ENCODE measurements at places on chromosomes 2 and 18.

GRCh38 chr2:6470518-6470917 lies 395.2 kb downstream of the CMPK2 start:
- no peak for DNase-seq

DNA sequence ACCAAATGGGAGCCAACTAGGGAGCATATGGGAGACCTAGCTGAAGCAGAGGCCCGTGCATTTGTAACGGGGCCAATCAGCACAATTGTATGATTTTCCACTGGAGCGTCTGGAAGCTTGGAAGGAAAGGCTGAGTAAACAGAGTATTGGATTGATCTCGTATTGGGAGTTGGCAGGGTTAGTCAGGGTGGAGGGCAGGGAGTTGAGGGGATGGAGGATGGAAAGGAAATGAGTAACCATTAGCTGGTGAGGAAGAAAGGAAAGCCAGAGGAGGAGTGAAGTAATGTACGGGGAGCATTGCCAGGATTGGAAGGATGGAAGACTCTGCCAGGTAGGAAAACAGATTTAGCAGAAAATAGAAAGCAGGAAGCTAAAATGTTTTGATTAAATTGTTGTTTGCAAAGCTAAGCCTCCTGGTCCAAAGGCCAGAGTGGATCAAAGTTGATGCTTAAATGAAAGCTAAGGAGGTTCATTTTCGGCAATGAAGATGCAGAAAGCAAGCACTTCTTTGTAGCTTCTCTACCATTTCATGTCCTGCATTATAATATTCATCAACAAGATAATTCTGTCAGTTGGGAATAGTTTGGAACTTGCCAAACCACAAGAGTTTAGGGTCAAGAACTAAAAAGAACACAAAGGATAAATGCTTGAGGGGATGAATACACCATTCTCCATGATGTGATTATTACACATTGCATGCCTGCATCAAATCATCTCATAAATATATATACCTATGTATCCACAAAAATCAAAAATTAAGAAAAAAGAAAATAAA lies 75.6 kb upstream of the TTN start:
- DNase-seq: no peak

DNA sequence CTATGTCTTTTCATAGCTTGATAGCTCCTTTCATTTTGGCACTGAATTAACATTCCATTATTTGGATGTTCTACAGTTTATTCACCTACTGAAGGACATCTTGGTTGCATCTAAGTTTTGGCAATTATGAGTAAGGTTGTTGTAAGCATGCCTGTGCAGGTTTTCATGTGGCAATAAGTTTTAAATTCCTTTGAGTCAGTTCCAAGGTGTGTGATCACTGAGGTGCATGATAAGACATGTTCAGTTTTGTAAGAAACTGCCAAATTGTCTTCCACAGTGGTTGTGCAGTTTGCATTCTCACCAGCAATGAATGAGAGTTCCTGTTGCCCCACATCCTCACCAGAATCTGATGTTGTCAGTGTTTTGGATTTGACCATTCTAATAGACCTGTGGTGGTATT lies 24.2 kb downstream of the XDH start:
- DNase-seq: no peak

GRCh38 chr2:113126845-113127645 lies at the start of gene IL1RN:
IL1RN (plus strand) TSS chr2:113127598; CDS start chr2:113127625, 27 bp downstream.
- DNase-seq: no peak

DNA sequence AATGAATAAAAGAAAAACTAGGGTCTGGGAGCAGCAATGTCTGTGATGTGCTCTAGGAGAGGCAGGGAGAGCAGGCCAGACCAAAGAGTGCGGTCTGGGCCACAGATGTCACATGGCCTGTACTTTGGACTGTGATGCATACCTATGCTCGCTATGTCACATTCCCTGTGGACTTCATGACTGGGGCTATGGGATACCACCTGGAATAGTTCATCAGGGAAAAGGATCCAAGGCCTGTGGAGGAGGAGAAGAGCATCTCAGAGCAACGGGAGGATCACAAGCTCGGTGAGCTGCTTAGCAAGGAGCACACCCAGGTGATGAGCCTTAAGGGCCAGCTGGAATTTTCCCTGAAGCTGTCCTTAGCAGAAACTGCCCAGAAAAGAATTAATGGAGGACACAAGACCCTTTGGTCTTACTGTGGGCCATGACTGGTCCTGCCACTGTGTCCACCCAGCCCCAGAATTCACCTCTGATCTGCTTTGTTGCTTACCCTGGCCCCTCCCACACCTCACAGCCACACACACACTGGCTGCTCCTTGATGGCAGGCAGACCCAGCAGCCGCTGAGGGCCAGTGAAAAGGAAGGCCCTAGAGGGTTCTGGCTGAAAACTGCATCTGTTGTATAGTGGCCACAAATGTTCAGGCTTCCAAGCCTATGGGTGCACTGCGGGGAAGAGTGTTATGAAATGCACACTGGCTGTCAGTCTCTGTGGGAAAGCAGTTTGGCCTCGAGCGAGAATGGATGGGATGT lies 25.3 kb upstream of the GCC2 start:
- no peak for DNase-seq

GRCh38 chr2:238095143-238095542 lies 5.0 kb upstream of the ESPNL start:
- DNase-seq: no peak

- no peak for DNase-seq
Measured at GRCh38 chr2:74767618-74768017, 66.3 kb upstream of the HK2 start.

DNA sequence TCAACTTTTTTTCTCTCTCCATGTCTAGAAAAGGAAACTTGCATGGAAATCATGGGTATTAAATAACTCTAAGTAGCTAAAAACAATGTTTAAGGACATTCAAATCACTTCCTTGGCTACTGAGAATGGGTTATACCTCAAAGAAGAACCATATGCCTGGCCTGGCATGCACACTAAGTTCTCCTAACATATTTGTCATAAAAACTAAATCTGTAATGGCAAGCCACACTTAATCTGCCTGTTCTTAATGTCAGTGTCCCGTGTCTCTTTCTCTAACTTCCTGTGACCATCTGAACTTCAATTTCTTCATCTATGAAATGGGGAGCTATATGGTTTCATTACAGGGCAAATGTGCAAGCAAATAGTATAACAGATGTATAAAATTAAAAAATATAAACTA lies 11.1 kb downstream of the PDE1A start:
- no peak for DNase-seq

- no peak for DNase-seq
Measured at GRCh38 chr2:108983061-108983460, 6.0 kb downstream of the EDAR start.

DNA sequence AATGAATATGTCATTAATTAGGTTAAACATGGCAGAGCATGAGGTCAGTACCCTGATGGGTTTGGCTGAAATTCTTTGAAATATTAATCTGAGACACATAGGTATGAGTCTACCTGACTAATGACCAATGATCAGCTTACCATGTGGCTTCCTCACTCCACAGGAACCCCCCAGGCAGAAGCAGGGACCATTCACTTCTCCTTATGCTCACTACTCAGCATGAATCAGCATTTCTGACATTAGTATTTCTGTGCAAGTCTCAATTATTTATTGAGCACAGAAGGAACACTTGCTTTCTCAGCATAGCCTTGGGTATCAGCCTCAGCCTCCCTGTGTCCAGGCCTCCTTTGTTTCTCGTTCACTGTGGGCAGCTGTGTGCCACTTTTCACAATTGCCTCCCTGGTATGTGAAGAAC lies 9.3 kb upstream of the KCNE4 start:
- no peak for DNase-seq

- DNase-seq: no peak
Measured at GRCh38 chr2:525021-525420, 152.2 kb downstream of the TMEM18 start.

- DNase-seq: no peak
Measured at GRCh38 chr2:176079285-176079830, 4.4 kb downstream of the EVX2 start.

- no peak for DNase-seq
Measured at GRCh38 chr2:136582628-136583205, 182.6 kb upstream of the THSD7B start.

DNA sequence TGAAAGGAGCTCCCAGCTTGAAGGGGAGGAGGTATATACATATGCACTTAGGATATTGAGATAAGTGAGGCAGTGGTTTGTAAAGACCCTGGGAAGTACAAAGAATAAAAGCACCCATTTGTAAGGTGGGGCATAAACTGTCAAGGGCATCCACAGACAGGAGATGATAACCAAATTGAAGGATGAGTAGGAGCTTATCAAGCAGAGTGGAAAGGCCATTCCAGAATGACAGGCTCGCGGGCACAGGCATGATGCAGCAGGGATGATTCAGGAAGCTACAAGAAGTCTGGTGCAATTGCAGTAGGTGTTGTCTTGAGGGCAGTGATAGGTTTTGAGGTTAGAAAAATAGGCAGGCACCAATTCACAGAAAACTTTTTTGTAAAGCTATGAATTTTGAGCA lies 504.8 kb downstream of the PIK3C3 start:
- no peak for DNase-seq

DNA sequence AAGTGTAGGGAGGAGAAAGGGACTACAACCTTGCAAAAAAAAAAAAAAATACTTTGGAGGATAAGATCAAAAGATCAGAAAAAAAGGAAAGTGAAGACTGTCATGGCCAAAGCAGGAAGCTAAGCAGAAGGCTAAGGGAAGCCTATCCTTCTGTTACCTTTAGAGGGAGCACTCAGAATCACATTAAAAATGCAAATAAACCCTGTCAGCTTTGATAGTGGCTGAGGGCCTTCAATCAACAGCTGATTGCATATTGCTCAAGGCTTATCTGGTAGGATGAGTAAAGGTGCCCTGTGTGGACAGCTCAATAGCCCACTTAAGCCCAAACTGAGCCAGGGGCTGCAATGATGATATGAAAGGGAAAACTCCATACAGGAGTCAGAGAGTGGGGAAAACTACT lies 1021.2 kb downstream of the LRP1B start:
- no peak for DNase-seq

GRCh38 chr2:174786066-174786725 lies 21.9 kb upstream of the CHRNA1 start:
- no peak for DNase-seq

DNA sequence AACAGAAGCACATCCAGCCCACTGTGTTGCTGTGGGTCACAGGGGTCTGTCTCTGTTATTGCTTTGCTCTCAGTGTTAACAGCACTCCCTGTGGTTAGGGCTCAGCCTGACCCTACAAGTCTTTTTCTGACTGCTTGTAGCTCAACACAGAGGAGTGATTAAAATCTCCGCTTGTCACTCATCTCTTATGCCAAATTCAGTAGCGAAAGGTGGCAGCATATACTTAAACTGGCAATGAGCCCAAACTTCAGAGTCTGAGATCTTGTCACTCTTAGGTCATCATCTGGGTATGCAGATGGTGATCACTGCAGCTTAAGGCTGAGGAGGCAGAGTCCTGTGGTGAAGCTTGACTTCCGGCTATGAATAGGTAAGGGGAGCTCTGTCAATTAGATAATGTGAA lies 63.3 kb upstream of the CSRNP3 start:
- no peak for DNase-seq

DNA sequence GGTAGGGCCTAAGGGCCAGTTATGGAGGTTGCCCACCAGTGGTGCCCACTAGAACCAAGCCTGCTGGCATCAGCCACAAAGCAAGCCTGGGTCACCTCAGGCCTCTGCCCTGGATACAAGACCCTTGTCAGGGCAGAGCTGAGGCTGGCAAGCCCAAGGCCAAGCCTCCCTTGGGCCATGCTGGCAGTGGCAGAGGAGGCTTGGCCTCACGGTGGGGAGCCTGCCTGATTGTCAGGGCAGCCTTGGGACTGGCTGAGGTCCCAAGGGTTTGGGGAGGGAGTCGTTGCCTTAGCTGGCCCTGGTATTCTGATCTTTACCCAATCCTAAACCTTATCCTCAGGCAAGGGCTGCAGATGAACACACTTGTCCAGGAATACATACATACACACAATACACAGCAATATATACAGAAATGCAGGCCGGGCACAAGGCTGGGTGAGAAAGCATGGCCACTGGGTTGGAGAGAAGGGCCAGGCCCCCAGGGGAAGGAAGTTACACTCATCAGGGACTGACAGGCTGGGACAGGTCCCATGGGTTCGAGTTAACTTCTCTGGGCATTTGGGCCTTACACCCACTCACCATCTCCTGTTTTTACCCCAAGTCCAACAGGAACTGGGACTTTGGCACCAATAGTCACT lies 21.0 kb downstream of the CCT7 start:
- DNase-seq: no peak

DNA sequence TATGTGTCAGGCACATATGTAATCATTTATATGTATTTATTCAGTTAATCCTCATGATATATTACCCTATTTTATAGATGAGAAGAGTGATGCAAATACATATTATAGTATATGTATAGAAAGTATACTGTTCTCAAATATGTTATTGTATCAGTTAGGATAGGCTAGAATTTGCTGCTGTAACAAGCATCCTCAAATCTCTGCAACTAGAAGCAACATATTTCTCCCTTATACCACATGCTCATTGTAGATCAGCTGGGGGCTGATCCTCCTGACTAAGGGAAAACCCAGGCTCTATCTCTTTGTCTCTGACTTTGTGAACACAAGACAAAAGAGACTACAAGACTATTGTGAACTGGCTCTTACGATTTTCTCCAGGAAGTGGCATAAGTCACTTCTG lies 24.8 kb upstream of the HS6ST1 start:
- DNase-seq: no peak

GRCh38 chr18:58456625-58457024 lies 172.3 kb downstream of the ALPK2 start:
- no peak for DNase-seq

GRCh38 chr18:43542016-43542415 lies 264.7 kb upstream of the SYT4 start:
- no peak for DNase-seq

DNA sequence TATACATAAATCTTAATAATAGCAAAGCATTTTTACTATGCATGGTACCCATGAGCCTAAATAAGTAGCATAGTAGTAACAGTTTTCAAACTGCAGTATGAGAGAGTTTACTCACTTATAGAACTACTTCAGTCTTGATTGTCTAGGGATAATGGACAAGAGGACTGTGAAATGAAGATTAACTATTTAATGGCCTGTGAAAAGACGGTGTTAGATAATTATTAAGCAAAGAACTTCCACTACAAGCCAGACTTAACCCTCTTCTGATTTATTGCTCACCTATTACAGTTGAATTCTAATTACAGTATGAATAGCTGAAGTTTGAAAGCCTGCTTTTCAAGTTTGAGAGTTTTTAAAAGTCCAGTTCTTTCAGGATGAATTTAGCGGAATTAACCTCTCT lies 18.9 kb downstream of the PIK3C3 start:
- no peak for DNase-seq

- no peak for DNase-seq
Measured at GRCh38 chr2:42947809-42948600, 155.6 kb upstream of the HAAO start.

DNA sequence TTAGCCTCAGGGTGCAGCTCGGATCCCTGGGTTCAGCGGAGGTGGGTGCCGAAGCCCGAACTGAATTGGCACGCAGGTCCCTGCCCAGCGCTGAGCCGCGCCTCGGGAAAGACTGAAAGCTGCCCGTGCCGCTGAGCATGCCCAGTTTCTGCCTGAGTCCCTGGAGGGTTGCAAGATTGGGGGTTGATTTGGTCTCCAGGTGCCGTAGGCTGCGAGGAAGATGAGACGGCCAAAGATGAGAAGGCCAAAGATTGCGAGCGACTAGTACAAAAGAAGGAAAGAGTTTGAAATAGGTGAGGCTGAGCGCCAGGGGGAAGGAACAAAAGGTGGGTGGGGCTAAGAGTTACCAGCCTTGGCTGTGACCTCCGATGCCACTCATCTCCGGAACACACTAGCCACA lies 852 bp upstream of the KCNH7 start:
- DNase-seq: no peak

All from amygdala (tissue), 56 donors.